NCI-H1417 treated with DMSO at 0.1 percent for 48 hours (cell line): ENCODE measurements at places on chromosomes 7 and 10.

DNA sequence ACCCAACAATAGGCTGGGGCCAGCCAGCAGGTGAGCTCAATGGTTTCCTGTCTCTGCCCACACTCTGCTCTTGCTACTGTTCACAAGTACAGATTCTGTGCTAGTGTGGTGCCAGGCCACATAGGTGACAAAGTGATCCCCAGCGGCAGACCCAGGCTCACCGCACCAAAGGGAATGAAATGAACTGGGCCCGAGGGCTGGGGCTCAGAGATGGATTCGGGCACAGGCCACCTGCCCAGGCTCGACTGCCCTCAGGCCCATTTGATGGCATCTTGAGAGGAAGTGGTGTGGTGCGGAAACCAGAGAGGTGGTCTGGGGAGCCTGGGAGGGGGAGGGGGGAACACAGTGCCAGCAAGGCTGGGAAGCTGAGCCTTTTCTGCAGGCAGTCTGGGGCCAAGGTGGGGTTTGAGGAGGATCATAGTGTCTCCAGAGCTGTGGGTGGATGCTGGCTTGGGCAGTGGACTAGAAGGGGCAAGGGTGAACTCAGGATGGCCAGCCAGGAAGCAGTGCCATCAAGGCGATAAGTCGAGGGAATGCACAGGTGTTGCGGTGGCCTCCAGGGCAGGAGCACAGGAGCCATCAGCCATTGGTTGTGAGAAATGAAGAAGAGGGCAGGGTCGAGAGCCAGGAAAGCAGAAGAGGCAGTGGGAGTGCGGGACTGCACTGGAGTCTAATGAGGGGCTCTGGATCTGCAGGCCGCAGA is 85.2 kb downstream of the ARHGAP22 start:
- DNase-seq = no peak

DNA sequence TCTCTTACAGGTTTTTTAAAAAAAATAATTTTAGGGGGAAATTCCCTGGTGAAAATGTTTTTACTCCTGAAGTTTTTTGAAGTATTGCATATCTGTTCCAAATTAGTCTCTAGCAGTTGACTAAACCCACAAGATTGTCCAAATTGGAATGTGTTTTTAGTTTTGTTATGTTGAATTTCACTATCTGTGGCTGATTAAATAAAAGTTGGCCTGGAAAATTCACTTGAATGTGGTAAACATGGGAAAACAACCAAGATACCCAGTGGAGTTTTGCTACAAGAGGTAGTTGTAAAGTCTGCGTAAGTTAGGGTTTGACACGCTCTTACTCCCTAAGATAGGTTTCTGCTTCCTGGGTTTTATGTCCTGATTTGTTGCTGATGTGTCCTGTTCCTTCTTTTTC is 3.3 kb downstream of the TSGA13 start:
- no peak for DNase-seq

DNA sequence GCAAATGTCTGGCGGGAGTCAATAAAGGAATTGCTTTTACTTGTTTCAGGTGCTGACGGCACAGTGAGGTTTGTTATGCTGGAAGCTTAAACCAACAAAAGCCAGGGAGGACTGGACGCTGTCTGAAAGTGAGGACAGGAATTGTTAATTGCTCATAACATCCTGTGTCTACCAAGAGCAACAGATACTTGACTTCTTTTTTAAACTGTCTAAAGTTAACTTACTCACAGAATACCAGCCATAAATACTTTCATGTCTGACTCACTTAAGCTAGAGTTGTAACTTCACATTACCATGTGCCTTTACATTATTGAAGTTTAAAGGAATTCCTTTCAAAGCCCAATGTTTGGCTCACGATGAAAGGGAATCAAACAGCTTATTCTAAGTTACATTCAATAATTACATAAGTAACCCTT is 252.7 kb upstream of the SHH start:
- no peak for DNase-seq

GRCh38 chr7:100791881-100792666 is 35.2 kb downstream of the EPHB4 start:
- DNase-seq = no peak

DNA sequence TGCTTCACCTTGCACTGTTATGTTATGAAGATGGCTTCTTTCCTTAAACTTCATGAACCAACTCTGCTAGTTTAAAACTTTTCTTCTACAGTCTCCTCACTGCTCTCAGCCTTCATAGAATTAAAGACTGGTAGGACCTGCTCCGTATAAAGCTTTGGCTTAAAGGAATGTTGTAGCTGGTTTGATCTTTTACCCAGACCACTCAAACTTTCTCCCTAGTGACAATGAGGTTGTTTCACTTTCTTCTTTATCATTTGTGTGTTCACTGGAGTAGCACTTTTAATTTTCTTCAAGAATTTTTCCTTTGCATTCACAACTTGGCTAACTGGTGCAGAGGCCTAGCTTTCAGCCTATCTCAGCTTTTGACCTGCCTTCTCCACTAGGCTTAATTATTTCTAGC is 316.4 kb upstream of the RNF32 start:
- no peak for DNase-seq

GRCh38 chr10:12657489-12657888 is 308.1 kb downstream of the CAMK1D start:
- no peak for DNase-seq

- no peak for DNase-seq
Observed at GRCh38 chr10:131636841-131637724, 263.7 kb upstream of the PPP2R2D start.

GRCh38 chr10:88316292-88316861 is 266.7 kb downstream of the RNLS start:
- no peak for DNase-seq

GRCh38 chr10:18683427-18683826 is 24.2 kb downstream of the ARL5B start:
- DNase-seq = no peak

GRCh38 chr10:127612-128432 is 7.4 kb upstream of the ZMYND11 start:
- no peak for DNase-seq

DNA sequence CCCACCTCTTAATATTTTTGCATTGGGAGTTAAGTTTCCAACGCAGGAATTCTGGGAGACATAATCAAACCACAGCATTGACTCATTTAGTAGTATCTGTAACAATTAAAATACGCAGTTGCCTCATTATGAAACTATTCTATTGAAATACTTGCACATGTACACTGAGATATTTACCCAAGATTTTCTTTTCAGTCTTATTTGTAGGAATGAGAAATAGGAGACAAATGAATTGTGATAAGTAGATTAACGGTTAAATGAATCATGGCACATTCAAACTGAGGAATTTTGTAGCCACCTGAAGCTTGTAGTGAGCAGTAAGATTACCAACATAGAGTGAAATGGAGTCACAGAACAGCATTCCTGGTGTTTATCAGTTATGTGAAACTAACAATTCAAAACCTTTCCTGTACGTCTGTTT is 18.1 kb downstream of the RP9 start:
- no peak for DNase-seq

DNA sequence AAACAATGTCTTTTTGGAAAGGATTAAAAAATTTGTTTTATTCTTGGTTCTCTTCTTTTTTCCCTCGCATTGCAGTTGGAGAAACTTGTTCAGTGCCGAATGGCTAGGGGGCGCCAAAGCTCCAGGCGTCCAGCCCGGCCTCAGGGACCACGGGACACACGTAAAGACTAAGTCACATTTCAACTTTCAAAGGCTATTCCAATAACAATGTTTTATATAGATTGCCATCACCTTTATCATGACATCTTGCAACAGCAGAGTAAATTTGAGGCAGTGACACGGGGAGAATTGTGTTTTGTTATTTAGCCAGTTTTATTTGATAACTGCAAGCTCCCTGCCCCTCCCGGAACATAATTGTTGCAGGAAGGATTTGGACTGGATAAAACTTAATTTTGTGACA is 2.2 kb upstream of the IGFBP3 start:
- DNase-seq = no peak

DNA sequence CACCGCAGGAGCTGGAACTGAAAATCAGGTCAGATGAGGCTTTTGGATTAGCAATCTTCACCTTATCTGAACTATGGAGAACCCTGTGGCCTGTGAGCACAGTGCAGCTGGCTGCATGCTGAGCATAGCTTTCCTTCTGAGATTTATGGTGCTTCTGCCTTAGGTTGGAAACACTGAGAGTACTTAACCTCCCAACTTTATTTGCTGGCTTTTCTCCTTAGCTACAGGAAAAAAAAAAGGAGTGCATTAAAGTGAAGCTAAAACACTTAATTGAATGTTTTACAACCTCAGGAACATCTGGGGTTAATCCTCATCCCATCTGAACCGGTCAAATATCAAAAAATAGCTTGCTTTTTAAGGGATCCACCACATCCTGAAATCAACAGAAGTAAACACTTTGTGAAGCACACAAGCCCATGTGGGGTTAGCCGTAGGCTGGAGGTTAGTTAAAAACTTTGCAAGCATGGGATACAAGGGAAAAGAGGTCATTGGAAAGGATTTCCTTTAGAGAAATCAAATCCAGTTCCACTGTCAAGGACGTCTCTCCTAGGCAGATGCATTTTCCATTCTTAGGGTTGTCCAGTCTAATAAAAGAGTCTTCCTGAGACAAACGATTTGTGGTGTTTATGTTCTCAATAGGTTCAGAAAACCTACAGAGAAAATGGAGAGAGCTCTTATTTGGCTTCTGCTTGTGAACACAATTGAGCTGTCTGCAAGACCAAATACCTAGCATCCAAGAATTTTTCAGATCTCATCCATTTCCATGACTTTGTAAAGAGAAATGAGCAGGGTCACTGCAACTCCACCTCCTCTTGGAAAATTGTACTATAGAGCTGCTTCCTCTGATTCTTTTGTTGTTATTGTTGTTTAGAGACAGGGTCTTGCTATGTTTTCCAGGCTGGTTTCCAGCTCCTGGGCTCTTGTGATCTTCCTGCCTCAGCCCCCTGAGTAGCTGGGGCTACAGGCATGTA is 470.4 kb upstream of the IGFBP3 start:
- DNase-seq = no peak

GRCh38 chr7:55970561-55970960 is 6.2 kb downstream of the NIPSNAP2 start:
- no peak for DNase-seq

DNA sequence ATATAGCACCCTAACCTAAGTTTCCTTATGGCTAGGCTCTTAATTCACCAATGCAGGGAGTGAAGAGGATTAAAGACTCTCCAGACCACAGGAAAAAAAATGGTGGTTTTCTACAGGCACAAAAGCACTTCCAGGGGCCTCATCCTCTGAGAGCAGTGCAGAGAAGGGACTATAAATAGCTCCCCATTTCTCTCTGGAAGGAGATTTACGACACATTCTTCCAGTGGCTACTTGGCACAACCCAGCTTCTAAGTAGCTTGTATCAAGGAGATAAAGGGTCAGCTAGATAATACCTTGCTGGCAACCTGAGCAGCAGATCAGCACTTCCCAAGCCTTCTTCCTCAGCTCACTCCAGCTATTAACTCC is 73.5 kb downstream of the CRPPA start:
- DNase-seq = no peak

GRCh38 chr10:32412499-32412853 is 33.5 kb upstream of the CCDC7 start:
- DNase-seq = no peak

DNA sequence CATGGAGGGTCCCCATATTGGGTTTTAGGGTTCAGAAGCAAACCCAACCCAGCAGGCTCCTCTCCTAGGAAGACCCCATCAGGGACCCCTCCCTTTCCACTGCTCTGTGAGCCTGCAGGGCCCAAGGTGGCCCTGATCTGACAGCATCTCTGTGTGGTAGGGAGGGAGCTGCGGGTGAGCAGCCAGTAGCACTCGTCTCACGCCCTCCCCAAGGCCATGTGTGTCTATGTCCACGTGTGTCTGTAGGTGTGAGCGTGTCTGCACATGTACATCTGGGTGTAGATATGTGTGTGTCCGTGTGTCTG is 103.5 kb upstream of the FAM20C start:
- no peak for DNase-seq

DNA sequence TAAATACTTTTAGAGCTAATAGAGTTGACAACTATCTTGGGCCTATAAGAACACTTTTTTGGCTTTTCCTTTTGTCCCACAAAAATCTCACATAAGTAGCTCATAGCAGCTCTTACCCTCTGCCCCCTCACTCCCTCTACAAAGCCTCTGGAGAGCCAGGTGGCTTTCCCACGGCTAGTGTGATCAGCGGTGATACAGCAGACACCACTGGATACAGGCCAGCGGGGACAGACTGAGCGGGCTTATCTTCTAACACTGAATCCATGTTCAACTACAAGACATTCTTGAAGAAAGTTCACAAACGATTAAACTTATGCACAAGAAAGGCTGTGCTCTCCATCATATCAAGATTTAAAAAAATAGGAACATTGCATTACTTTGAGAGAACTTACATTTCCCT is 377.2 kb downstream of the PARD3 start:
- no peak for DNase-seq

- no peak for DNase-seq
Observed at GRCh38 chr10:14564268-14564744, 210.4 kb downstream of the FAM107B start.

GRCh38 chr7:73454424-73454823 is 20.8 kb downstream of the FZD9 start:
- DNase-seq = no peak

GRCh38 chr7:2921653-2922347 is 77.7 kb upstream of the GNA12 start:
- DNase-seq = no peak

- DNase-seq = no peak
Observed at GRCh38 chr10:69419096-69419743, 2.5 kb upstream of the TACR2 start.

DNA sequence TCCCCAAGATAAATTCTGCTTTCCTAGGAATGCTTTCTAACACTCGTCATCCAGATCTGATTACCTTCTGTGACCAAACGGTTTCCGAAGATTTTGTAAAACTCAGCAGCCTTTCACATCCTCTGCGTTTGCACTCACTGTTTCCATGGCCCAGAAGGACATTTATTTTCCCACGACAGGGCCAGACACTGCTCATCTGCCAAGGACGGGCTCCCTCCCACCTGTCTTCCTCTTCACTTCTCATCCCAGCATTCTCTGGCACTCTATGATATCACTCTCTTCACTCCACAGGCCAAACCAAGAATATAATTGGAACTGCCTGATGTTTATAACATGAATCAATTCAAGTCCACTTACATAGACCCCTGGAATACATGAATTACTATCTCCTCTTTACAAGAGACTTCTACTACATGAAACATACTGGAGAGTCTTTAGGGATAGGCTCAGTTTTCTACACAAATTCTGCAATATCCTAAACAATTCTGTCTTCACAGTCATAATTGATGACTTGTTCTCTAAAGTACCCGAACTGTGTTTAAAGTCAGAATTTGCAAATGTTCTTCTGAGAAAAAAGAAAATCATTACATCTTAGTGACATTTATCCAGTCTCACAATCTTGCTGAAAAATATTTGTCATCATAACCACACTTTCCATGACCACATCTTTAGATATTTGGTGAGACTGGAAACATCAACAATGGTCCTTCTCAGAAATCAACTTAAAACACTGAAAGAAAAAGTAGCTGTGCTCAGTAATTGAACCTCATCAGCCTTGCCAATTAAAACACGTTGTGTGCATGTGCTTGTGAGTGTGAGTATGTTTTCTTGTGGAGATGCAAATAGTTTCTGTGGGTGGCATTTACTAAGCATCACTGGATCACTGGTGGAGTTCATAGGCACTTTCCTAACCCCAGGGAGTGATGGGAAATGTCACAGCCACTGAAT is 79.5 kb upstream of the PRSS58 start:
- DNase-seq = no peak
